ENCODE measurements at places on chromosomes 2 and 18.

GRCh38 chr2:237980751-237981150, 13.9 kb downstream of the UBE2F start:
- no peak for DNase-seq

DNA sequence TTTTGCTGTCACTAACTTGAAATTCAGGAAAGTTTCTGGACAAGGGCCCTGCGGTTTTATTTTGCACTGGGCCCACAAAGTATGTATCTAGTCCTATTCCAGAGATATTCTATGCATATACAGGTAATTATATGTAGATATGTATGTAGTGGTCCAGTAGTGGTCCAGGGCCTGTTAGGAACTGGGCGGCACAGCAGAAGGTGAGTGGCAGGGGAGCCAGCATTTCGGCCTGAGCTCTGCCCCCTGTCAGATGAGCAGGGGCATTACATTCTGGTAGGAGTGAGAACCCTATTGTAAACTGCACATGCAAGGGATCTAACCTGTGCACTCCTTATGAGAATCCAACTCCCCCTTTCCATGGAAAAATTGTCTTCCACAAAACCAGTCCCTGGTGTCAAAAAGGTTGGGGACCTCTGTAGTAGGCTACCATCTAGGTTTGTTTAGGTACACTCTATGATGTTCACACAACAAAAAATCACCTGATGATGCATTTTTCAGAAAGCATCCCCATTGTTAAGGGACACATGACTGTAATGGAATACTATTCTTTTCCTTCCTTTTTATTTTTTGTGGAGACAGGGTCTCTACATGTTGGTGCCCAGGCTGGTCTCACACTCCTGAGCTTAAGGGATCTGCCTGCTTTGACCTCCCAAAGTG, 2.8 kb upstream of the PPP4R3B start:
- DNase-seq: no peak

DNA sequence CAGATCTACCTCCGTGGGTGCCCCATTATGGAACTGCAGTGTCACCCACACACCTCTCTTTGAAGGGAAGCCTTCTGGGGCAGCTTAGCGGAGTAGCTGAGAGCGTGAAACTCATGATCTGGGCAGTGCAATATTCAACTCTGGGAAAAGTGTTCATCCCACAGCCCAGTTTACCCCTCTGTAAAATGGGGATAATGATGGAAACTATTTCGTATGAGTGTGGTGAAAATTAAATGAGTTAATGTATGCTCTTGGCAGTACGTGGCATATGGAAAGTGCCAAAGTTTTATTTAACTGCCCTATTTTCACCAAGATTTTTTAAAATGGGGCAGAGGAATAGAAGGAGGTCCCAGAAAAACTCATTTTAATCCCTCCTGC, 11.5 kb downstream of the EVX2 start:
- DNase-seq: no peak

GRCh38 chr2:77839102-77839501, 316.9 kb upstream of the LRRTM4 start:
- DNase-seq: no peak

- DNase-seq: peak; percentile 26
Measured at GRCh38 chr2:214410918-214411554, at the start of gene VWC2L. Gene VWC2L, plus strand, starts transcription at chr2:214411054. Its CDS starts 3,140 bp downstream, at chr2:214414194.

- no peak for DNase-seq
Measured at GRCh38 chr18:8989017-8989416, 113.5 kb upstream of the NDUFV2 start.

GRCh38 chr2:112751451-112752197, 12.8 kb downstream of the CKAP2L start:
- DNase-seq: no peak

GRCh38 chr18:52377094-52377493, 37.1 kb downstream of the DCC start:
- no peak for DNase-seq
